Activated CD8-positive, alpha-beta memory T cell treated with anti-CD3 and anti-CD28 coated beads for 1 hour (primary cell): ENCODE measurements at places on chromosomes 6 and 20.

GRCh38 chr6:111573131-111573883 lies 32.4 kb downstream of the TRAF3IP2 start:
- no peak for DNase-seq

- DNase-seq: no peak
Measured at GRCh38 chr6:137498481-137499190, 4.4 kb upstream of the OLIG3 start.

- peak; percentile 21 for DNase-seq
Measured at GRCh38 chr6:107489636-107490565, at the start of gene SOBP. Gene SOBP, plus strand, starts transcription at chr6:107490117. Its CDS starts 500 bp downstream, at chr6:107490617.

DNA sequence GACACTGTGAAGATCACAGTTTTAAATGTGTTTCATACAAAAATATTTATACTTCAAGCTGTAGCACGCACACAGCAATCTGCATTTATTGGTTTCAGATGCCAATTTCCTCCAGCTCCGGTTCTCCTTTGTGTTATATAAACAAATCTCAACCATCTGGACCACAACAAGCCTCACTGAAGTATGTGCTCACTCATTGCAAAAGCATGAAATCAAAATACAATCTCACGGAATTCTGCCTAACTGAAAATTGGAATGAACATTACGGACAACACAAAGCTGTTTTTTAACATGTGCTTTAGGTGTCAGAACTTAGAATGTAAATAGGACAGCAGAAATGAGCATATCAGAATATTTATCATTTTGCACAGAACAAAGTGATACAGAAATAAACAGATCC lies 38.0 kb downstream of the RCAN2 start:
- no peak for DNase-seq

DNA sequence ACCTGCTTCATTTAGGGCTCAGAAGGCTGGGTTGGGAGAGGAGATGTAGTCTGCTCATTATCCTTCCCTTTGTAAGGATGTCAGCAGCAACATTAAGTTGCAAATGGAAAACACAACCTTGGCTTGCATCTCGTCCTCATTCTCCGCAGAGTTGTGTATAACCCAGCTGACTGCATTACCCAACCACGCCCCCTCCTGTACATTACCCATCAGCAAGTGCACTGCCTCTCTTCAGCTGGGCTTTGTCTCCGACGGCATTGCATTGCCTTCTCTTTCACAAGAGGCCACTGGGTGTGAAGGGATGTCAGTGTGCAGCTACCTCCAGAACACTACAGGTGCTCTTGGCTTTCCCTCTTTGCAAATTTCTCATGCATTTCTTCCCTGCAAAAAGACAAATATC lies 128.7 kb upstream of the TSHZ2 start:
- DNase-seq: no peak

DNA sequence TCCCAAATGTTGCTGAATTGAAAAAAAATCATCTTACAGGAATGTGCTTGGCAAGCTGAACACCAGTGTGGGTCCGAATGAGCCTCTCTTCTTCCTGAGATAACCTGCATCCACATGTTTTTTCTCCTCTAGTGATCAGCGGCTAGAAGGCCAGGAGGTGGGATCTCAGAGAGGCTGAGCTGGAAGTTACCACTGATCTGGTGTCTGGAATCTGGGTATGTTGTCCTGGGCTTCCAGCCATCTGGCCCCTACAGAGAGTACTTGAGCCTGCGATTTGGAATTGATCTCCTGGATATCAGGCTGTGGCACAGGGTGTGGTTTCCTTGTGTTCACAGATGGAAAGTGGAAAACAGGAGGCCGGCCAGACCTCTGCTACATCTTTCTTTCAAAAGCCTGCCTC lies 35.9 kb downstream of the SULF2 start:
- no peak for DNase-seq

- no peak for DNase-seq
Measured at GRCh38 chr6:109944448-109944847, 33.7 kb upstream of the GPR6 start.

DNA sequence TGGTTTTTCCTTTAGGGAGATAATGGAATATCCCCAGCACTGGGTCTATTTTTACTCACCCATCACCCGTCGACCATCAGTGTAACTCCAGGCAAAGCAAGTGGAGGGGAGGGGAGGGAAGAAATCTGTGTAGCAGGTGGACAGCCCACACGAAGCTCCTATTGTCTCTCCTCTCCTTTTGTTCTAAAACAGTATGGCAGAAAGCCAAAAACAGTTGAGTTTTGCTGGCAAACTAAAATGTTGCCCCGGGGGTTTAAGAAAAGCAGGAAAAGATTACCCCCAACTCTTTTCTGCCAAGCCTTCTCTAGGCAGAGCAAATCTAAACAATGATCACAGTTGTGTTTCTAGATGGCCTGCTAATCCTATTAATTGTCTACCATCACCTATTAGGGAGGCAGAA lies 89.7 kb downstream of the PREP start:
- DNase-seq: no peak

DNA sequence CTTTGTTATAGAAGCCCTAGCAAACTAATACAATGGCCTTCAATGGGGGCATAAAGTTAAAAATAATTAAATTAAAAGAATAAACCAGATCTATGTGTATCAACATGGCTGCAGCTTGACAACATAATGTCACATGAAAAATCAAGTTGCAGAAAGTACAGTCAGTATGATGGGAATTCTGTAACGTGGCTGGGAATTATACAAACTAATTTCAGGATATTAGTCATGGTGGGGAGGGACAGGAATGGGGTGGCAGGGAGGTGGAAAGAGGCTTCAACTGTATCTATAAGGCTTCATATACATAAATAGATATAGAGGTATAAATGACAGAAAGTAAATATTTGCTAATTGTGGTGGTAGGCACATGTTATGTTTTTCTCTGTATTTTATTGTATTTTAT lies 107.1 kb downstream of the UNC5CL start:
- no peak for DNase-seq

DNA sequence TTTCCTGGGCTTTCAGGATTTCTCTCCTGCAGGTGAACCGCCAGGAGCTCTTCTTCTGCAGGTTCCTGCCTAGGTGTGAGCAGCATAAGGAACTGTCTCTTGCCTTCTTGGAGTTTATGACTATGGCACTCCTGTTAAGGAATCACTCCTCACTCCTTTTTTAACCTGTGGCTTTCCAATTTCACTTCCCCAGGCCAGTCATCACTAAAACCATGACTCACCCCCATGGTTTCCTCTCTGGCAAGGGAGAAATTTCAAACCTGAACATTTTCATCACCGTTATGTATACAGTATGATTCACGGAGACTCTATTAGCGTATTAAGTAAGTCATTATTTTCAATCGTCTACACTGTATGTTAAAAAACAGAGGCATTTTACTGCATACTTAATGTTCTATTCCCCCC lies 78.2 kb upstream of the ARID1B start:
- DNase-seq: no peak

- no peak for DNase-seq
Measured at GRCh38 chr6:167974640-167975344, 22.7 kb upstream of the KIF25 start.

- DNase-seq: no peak
Measured at GRCh38 chr6:147758303-147758702, 249.8 kb downstream of the SAMD5 start.

GRCh38 chr20:10639077-10639736 lies 34.6 kb downstream of the JAG1 start:
- no peak for DNase-seq
